Stimulated activated naive CD8-positive, alpha-beta T cell treated with anti-CD3 and anti-CD28 coated beads, Interleukin-15, amount 100 ng/mL, for 72 hours (primary cell): ENCODE measurements at places on chromosomes 3 and 15.

GRCh38 chr3:171351676-171352075 lies 108.5 kb downstream of the TNIK start:
- no peak for DNase-seq

- no peak for DNase-seq
Measured at GRCh38 chr3:55484191-55484689, 2.9 kb downstream of the WNT5A start.

DNA sequence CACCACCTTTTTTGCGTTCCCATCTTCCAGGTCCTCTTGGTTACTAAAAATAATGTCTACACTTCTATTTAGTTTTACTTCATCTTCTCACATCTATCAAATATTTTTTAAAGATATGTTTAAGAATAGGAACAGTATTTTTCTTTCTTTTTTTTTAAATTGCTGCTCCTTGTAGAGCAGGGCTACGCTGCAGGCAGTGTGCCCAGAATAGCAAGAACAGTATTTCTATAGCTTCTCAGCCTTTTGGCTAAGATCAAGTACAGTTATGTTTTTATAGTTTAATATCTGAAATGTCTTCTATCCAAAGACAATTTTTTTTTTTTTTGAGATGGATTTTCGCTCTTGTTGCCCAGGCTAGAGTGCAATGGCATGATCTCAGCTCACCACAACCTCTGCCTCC lies 73.0 kb downstream of the MYO9A start:
- DNase-seq = no peak

GRCh38 chr3:146638718-146639117 lies 33.6 kb upstream of the PLSCR5 start:
- DNase-seq = no peak

DNA sequence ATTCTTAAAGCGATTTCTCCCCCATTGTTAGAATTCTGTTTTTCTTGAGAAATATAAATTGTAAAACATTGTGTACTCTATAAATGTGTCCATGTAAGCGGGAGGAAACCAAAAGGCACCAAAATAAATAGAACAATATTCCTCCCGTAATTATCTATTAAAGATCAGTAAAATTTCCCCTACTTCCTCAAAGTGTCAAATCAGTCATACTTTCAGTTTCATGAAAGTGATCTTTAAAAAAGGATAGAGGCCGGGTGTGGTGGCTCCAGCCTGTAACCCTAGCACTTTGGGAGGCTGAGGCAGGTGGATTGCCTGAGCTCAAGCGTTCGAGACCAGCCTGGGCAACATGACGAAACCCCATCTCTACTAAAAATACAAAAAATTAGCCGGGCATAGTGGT lies 278.9 kb downstream of the MECOM start:
- no peak for DNase-seq

DNA sequence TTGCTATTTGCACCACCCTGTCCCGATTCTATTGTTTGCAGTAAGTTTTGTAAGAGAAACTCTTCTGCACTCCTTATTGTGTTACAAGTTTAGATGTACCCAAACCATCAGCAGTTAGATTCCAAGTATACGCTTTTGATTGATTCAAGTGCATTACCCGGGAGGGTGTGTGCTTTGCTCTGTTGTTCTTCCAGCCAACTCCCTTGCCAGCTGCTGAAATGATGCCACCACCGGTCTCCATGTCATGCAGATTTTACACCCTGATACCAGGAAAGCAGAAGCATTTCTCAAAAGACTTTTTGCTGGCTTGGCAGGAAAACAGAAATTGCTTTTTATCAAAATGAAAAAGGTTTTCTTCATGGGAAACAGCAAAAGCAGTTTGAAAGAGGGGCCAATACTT lies 1006.6 kb upstream of the CFAP20DC start:
- DNase-seq = no peak
